NCI-H2081 (cell line): ENCODE measurements at places on chromosomes 5 and 9.
A peak's percentile ranks its signal among the peaks of the same experiment; 100 is the strongest.

- no peak for DNase-seq
These were observed 2.1 kb downstream of the HNRNPAB start for GRCh38 chr5:178206166-178207101.

GRCh38 chr5:144101616-144102015 is 68.8 kb downstream of the YIPF5 start:
- no peak for DNase-seq

DNA sequence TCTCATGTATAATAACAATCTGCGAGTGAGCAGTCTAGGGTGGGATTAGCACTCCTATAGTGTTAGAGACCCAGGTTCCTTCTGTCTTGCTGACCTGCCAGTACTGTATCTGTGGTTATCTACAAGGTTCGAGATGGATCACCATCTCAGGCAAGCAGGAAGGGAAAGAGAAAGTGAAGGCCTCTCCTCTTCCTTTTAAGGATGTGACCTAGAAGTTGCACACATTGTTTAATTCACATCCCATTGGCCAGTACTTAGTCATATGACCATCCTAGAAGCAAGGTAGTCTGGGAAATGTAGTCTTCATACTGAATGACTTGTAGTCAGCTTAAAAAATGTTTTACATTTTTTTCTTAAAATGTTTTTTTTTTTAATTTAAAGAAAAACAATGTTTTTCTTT is 168.6 kb downstream of the CARTPT start:
- DNase-seq, result peak; percentile 25

DNA sequence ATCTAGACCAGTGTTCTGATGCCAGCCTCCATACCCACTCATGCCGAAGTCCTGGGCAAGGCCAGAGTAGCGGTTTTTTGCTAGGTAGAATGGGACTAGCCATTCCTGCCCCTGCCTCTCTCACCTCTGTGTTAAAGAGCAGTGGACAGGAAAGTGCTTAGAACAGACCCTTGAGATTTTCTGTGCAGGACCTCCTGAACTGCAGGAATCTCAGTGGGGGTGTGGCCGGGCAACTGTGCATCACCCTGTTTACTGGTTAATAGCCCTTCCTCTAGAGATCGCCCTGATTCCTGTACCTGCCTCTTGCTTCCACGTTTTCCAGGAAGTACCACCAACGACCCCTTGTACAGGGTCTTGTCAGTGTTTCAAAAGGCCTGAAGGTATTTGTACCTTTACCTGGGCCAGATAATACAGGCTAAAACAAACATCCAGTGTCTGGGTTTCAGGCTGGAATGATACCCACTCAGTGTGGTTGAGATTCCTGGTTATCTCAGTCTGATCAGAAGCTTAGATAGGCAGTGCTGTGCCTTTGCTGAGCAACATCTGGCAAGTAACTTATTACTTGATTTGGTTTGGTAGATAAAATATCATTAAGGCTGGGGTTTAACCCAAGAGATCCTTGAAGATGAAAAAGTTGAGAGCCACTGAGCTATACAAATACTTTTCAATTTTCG is 65.9 kb downstream of the RGS3 start:
- DNase-seq, result no peak

DNA sequence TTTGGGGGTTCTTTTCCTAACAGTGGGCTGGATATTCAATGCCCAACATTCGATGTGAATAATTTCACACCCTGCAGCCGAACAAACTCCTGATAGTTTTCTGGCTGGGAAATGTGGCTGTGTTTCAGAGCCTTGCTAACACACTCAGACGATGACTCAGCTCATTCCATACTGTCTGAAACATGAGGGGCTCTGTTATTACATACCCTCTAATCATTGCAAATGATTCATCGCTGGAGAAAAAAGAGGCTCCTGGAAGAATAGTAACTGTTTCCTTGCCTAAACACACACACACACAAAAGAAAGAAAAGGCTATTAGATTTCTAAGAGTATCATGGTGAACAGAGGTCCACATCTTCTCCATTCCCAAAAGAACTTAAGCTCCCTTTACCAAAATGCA is 75.8 kb downstream of the OXCT1 start:
- peak; percentile 67 for DNase-seq

GRCh38 chr5:342501-343460 is 21.3 kb downstream of the AHRR start:
- no peak for DNase-seq

DNA sequence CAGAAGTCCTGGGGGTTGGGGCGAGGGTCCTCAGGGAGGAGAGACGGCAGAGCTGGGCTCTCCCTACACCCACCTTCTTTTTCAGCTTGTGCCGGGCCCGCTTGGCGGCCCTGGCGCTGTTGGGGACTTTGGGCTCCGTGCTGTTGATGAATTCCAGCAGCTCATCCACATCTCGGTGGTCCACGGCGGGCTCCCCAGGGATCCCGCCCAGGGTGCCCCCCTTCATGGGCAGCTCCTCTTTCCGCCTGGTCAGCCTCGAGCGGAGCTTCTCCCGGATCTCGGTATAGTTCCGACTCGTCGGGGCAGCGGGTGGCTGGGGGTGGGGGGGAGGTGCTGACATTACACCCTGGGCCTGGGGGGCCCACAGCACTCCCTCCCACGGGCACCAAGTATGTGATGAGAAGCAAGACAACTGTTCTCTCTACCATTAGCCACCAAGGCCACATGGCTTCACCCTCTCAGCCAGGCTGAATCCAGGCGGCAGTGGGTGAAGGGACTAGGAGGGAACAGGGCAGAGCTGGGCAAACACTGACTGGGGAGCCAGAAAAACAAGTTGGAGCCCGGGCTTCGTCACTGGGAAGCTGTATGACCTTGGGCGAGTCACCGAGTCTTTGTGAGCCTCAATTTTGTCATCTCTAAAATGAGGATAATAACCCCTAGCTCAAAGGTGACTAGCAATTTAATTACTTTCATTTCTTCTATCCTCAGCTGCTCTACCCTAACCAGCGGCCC is 14.6 kb upstream of the DDX41 start:
- no peak for DNase-seq

DNA sequence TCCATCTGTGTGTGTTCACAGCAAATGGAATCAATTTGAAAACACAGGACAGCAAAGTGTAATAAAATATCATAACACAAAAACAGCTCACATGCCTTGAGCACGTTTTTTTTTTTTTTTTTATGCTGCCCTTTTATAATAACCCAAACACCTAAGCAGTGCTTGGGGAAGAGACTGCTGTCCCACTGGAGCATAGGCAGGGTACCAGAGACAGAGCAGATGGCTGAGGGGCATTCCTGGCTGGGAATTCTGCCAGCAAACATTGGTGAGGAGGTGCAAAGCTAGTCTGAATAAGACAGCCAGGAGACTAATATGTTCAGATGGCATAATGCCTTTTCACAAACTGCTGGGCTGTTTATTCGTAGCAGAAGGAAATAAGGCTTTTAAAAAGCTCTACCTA is 58.1 kb upstream of the SV2C start:
- DNase-seq, result peak; percentile 60

DNA sequence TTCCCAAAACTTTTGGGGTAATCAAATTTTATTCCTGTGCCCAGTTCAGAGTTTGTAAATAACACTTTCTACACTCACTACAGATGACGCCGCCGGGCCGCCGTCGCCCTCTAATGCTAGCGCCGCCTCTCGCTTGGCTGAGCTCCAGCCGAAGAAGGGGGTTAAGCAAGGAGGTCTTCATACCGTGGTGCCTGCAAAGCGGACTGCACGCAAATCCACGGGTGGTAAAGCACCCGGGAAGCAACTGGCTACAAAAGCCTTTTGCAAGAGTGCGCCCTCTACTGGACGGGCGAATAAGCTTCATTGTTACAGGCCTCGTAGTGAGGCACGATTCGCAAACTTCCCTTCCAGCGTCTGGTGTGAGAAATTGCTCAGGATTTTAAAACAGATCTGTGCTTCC is 280.4 kb downstream of the MEF2C start:
- DNase-seq, result no peak

- DNase-seq, result no peak
These were observed 180.2 kb downstream of the NIPBL start for GRCh38 chr5:37056762-37057161.

- DNase-seq, result peak; percentile 4
These were observed 601 bp downstream of the ERGIC1 start for GRCh38 chr5:172834415-172835289.

GRCh38 chr9:3951161-3951665 is 348.7 kb downstream of the GLIS3 start:
- no peak for DNase-seq

DNA sequence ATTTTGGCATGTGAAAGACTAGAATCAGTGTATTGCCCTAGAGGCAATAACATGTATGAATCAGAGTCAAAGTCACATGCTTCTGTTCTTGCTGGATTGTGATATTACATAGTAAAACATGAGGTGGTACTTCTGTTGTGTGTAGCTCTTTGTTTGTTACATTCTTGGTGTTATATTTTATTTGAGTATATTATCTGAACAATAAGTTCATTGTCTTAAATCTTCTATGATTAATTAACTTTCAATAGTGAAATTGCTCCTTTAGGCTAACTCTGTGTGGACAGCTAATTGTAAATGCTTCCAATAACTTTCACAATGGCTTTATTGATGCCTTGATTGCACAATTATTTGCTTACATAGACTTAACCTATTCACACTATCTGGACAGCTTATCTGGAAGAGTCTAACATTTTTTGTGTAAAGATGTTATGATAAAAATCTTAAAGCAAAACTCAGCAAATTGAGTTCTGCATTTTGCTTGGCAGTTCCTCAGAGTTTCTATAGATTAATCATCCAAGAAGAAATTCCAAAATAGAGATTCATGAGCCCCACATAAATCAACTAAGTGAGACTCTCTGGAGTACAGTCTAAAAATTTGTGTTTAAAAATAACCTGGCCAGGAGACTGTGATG is 239.6 kb upstream of the TUSC1 start:
- DNase-seq, result no peak

GRCh38 chr9:18347386-18348082 is 126.4 kb upstream of the ADAMTSL1 start:
- no peak for DNase-seq

- peak; percentile 44 for DNase-seq
These were observed 52.8 kb upstream of the EGFL7 start for GRCh38 chr9:136609838-136610311.

GRCh38 chr9:124442826-124443225 is 7.4 kb upstream of the ADGRD2 start:
- no peak for DNase-seq
